ENCODE measurements at places on chromosomes 2 and 18.

DNA sequence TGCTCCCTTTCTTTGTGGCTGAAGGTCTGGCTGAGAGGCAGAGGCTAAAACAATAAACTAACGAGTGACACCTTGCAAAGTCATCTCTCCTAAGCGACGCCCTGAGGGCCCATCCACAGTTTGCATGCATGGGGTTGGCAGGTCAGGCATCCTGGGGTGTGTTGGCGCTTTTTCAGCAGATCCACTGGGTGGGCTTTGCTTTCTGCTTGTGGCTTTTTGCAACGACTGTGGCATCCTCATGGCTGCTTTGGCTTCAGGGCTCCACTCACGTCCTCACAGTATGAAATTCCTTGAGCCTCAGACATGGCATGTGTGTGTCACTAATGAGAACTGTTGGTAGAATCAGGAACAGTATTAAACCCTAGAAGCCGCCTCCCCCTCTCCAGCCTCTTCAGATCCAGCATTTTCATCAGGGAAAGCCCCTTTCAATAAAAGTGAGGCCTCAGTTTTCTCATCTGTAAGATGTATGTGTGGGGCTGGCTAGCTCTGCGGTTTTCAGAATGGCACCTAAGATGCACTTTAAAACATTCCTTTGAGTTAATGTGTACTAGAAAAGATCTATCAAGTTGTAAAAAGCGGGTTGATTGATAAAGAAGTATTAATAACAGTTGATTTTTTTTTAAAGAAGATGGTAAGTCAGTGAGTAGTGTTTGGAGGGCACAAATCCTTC is 72.5 kb downstream of the SH3BP4 start:
- no peak for DNase-seq

DNA sequence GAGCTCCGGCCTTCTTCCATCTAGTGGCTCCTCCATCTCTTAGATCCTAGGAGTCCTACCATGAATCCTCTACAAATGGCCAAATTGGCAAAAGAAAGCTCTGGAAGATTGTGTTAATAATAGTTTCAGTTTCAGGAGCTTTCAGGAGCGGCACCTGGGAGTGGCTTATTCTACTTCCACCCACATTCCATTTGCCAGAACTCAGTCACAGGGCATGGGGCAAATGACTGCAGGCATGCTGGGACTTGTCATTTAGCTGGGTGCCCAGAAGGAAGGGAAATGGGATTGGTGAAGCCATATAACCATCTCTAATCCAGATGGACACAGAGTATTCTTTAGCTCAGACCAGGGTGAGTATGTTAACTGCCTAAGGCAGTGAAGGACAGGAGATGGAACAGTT is 3.6 kb upstream of the LRATD1 start:
- no peak for DNase-seq

GRCh38 chr2:70411483-70412125 is 109.7 kb upstream of the FAM136A start:
- no peak for DNase-seq

DNA sequence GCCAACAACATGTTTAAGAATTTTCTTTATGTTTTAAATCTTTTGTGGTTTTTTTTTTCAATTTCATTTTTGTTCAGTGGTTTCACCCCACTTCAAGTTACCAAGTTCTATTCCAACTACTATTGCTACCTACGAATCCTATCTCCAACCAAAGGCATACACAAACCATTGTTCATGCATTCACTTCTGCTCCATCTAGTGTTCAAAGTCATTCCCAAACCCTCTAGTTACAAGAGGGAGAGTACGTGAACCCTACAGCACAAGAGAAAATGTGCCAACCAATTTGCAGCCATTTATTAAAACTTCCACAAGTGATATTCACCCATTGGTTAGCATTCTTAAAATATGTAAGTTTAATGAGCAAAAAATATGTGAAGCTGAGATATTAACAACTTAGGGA is 295.1 kb upstream of the KYNU start:
- no peak for DNase-seq

DNA sequence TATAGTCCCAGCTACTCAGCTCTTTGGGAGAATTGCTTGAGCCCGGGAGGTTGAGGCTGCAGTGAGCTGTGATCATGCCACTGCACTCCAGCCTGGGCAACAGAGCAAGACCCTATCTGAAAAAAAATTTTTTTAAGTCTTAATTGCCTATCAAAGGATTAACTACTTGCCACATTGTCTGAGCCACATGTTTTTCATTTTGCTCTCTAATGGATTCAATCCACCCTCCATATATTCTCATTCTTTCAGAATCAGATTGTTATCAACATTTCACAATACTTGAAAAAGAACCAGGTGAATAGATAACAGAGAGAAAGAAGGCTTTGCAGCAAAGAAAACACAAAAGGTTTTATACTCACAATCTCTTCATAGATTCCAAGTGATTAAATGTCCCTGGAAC is 61.0 kb downstream of the PXDN start:
- no peak for DNase-seq
